ENCODE measurements at places on chromosomes 16 and 17.

GRCh38 chr16:2467528-2468232, 3.4 kb upstream of the NTN3 start:
- DNase-seq: peak; percentile 70

DNA sequence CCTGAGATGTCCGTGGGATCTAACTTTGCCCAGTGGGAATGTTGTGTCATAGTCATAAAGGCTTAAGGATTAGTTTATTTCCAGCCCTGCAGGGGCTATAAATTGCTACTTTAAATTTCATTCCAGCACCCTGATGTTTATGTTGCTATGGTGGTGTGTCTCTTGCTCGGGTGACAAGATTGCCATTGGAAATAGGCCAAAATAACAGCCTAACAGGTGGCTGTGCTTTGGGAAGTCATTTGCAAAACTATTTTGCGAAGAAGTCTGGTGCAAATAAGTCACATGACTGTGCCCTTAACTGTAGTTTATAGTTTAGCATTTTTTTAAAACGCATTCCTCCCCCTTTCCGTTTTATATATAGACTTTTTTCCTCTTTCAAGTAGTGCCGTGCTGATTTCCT, 23.1 kb downstream of the PITPNC1 start:
- DNase-seq: peak; percentile 25

DNA sequence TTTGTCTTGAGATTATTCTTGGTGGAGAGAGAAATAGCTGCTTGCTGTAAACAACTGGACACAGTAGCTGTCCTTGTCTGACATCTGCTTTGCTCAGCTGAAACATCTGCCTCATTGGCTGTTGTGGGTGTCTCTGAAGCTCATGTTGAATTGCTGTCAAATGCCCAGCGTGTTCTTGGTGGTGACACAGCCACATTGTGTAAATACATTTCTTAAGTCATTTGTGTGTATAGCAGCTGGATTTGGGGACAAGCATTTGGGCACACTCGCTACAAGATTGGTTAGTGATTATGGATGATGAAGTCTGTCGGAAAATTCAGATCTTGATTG, 5.3 kb downstream of the FAM234A start:
- DNase-seq: peak; percentile 62

- DNase-seq: peak; percentile 26
These were observed 4.9 kb downstream of the MYLK3 start for GRCh38 chr16:46743232-46743719.

GRCh38 chr16:27634779-27635178, 84.8 kb downstream of the KATNIP start:
- DNase-seq: no peak

DNA sequence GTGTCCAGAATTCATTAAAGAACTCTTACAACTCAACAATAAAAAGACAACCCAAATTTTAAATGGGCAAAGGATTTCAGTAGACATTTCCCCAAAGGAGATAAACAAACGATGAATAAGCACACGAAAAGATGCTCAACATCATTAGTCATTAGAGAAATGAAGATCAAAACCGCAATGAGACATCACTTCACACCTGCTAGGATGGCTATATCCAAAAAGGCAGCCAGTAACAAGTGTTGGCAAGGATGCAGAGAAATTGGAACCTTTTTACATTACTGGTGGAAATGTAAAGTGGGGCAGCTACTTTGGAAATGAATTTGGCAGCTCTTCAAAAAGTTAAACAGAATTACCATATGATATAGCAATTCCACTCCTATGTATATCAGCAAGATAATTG, 42.0 kb downstream of the PITPNM3 start:
- DNase-seq: no peak

- DNase-seq: peak; percentile 45
These were observed 6.7 kb upstream of the HIGD1B start for GRCh38 chr17:44840936-44841335.

- DNase-seq: no peak
These were observed 59.8 kb downstream of the BANP start for GRCh38 chr16:88010968-88011483.

GRCh38 chr17:78173097-78173715, 4.8 kb downstream of the SYNGR2 start:
- DNase-seq: peak; percentile 21

DNA sequence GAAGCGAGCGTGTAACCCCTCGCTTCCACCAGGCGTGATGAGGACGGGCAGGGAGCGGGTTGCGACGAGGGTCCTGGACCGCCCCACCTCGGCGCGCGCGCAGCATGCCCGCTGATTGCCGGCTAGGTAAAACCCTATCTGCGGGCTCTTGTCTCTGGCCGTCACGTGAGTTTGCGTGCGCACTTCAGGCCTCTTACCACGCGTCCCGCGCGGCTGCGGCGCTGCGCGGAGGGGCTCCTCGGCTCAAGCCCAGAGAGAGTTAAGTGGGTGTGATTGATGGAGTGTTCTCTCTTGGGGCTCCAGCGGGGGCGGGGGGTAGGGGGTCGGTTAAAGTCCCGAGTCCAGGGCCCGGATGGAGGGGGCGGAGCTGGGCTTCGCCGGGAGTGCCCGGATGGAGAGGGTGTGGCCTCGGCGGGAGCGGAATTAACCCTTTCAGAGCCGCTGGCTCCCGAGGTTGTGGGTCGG, 7.9 kb downstream of the KDM6B start:
- DNase-seq: peak; percentile 94

- no peak for DNase-seq
These were observed 49.2 kb downstream of the TNRC6A start for GRCh38 chr16:24778671-24779070.

- no peak for DNase-seq
These were observed 25.6 kb downstream of the MAPK8IP3 start for GRCh38 chr16:1731603-1732002.

DNA sequence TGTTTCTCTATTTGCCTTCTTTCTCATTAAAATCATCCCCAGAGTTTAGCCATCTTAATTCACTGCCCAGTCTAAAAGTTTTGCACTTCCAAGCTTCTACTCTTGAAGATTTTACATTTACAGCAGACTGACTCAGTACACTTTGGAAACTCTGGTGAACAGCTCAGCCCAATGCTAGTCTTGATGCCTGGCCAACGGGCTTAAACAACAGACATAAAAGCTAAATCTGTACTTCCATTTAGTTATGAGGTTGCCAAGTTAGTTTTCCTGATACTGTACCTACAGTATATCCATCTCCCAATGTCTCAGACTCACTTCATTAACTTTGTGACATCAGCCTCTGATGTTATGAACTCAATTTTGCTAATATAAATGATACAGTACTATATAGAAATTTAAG, 891.8 kb upstream of the SOX9 start:
- no peak for DNase-seq

DNA sequence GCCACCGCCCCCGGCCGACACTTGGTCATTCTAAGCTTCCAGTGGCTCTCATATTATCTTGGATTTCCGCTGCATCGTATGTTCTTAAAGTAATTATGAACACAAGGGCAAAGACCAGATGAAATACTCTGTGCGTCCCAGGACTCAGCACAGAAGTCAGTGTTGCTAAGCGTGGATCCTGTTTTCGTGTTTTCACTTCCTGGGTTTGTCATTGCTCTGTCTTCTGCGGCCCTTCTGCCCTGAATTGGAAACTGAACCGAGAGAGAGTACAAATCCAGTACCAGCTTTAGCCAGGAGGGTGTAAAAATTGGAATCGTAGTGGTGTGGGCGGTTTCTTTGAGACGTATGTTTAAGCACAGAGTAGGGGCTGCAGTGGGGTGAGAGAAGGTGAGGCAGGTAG, 32.7 kb downstream of the DBNDD1 start:
- no peak for DNase-seq

DNA sequence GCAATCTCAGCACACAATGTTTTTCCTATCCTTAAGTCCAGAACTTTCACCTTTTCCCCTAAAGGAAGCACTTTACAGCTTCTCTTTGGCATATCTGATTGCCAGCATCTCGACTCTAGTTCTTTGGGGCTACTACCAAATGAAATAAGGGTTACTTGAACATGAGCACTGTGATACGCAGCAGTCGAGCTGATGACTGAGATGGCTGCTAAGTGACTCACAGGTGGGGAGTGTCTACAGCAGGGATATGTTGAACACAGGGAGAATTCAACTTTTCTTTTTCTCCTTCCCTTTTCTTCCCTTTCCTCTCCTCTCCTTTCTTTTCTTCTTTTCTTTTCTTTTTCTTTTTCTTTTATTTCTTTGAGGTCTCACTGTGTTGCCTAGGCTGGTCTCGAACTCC, 334.8 kb downstream of the MAF start:
- no peak for DNase-seq

DNA sequence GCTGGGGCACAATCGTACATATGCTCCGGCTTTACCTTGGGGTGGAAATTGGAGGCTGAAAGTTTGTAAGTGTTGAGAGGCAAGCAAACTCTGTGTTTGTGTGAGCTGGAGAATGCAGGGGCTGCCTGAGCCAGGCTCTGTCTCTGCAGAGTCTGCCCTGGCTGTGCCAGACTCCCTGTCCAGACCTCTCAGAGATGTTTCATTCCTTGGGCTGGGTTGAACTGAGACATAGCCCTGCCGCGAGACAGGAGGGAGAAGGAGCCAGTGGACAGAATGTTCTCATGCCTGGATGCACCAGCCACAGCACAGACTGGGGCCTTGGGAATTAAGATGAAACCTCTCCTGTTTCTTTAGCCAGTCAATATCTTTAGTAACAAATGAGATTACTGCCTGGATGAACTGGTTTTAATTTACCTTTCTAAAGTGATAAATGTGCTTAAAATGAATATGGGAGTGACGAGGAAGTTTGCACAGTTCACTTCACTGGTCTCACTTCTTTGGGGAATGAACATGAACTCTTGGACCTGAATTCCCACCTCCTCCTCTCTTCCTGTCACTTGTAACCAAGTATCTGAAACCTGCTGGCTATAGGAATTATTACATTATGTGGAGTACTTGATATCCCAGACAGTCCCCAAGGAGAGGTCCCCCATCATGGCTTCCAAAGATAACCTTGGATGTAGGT, 40.1 kb downstream of the YPEL2 start:
- DNase-seq: peak; percentile 76

GRCh38 chr16:49876716-49877129, 20.8 kb upstream of the ZNF423 start:
- peak; percentile 38 for DNase-seq

GRCh38 chr17:1375615-1376014, 24.4 kb downstream of the YWHAE start:
- no peak for DNase-seq

DNA sequence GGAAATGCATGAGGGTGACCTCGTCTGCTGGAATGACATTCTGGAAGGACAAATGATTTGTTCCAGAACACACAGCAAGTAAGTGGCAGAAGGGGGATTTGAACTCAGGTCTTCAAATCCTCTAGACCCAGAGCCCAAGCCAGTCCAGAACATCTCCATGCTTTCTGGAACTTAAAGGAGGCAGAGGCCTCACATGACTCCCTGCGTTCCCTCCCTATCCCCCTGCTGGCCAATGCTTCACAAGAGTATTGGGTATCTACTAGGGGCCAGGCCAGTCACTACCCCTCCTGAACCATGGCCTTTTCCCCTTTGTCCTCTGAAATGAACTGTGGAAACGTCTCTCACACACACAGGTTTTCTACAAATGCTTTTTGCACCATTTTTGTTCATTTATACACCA, 7.6 kb upstream of the BEAN1 start:
- DNase-seq: no peak

DNA sequence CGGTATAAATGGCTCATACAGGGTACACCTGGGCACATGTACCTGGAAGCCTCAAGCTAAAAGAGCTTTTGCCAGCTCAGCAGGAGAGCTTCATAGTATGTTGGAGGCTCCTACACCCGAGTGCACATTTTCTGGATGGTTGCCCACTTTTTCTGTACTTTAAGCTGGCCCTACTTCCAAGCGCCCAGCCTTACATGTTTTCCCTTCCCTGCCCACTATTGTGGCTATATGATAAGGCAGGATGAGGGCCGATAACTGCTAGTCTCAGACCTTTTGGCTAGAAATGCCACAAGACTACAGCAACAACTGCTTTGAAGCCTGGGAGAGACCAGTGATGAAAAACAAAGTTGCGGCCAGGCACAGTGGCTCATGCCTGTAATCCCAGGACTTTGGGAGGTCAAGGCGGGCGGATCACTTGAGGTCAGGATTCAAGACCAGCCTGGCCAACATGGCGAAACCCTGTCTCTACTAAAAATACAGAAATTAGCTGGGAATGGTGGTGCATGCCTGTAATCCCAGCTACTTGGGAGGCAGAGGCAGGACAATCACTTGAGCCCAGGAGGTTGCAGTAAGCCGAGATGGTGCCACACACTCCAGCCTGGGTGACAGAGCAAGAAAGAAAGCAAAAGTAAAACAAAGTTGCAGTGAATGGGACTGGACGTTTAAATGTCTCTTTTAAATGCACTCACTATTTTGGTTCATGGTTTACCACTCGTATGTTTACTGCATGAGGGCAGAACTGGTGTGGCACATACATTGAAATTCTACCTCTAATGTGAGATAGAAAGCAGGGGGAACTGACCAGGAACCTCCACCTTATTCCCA, 14.2 kb upstream of the MARCHF10 start:
- DNase-seq: no peak

GRCh38 chr17:64749306-64749705, 87.2 kb upstream of the SMURF2 start:
- DNase-seq: no peak

- DNase-seq: peak; percentile 81
These were observed 15.3 kb downstream of the NLK start for GRCh38 chr17:28057731-28058246.

- DNase-seq: no peak
These were observed 1.3 kb downstream of the SLC26A11 start for GRCh38 chr17:80221351-80222105.

- DNase-seq: no peak
These were observed 826.7 kb downstream of the KCNJ2 start for GRCh38 chr17:70995997-70996396.

DNA sequence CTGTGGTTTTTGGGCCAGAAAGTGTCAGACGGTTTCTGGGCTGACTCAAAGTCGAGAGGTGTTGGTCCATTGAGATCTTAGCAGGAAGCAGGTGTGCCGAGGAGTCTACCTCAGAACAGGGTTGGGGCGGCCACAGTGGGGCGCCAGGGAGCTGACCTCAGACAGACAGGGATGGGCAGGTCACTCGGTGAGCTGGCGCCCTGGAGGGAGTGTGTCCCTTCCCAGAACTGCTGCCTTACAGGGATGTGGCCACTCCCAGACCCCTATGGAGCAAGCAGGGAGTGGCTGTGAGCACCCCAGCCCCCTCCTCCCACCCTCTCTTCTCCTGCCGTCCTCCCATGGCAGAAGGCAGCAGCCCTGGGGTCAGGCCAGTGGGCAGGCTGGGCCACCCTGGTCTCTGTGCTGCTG, 14.0 kb upstream of the DPEP1 start:
- DNase-seq: no peak

Data from mesenchymal stem cell (in vitro differentiated cells and primary cell).